ENCODE measurements at places on chromosomes 11 and 22.

GRCh38 chr11:114705280-114706024, 27.1 kb downstream of the NXPE2 start:
- DNase-seq, result no peak

DNA sequence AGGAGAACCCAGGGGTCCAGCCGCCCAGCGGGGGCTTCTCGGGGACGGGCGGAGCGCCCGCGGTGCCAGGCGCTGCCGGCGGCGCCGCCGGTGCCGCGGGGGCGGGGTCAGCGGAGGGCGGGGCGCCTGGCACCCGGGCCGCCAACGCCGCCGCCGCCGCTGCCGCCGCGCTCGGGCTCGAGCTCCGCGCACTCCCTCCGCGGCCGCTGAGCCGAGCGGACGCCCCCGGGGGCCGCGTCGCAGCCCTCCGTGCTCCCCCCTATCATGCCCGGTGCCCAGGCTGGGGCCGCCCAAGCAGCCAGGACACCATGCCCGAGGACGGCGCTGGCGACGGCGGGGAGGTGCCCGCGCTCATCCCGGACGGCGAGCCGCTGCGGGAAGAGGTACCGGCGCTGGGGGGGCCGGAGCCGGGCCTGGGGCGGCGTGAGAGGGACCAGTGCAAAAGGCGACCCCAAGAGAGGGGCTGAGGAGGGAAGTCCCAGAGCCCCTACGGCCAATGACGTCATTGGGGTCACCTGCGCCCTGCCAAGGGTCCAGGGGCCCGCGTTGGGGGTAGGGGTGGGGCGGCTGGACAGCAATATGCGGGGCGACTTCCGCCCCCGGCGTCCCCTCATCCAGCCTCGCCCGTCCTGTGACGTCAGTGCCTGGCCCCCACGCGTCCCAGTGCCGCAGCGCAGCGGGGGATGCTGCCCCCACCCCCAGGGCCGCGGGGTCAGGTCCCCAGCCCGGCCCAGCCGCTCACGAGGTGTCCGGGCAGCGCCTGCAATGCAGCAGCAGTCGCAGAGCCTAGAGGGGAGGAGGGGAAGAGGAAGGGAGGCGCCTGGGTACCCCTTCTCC, at the start of gene TMEM151A:
TSS of gene TMEM151A (plus strand) at position 189 of the 837 bp plus-strand sequence. CDS start at position 309, 120 bp downstream.
- no peak for DNase-seq

GRCh38 chr11:132228746-132229325, 858.4 kb downstream of the NTM start:
- DNase-seq, result no peak

DNA sequence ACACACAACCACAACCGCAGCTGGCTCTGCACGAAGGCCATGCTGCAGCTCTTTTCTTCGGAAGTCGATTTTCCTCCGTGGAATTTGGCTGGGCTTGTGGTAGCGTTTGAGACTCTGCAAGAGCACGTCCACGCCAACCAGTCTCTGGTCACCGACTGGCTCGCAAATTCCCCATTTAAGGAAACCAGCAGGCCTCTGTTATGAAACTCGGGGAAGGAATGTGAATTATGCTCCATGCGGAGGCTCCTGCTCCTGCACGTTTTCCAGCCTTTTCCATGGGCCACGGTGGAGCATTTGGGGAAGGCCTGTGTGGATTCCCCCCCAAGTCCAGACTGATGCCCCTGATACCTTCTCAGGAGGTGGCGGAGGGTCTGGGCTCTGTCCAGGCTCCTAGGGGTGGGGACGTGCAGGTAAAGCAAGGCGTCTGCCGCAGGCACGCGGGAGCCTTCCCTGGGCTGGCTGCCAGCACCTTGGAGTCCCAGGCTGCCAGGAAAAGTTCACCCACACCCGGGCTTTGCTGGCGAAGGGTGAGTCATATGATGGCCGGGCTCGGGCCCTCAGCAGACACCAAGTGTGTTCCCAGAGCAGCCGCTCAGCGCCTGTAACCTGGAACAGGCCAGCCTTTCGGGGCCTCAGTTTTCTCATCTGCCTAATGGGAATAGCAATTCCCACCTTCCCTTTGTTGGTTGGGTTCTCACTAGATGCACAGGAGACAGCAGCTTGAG, 41.9 kb downstream of the LRP5 start:
- no peak for DNase-seq

GRCh38 chr22:18156878-18157713, 7.1 kb downstream of the USP18 start:
- peak; percentile 22 for DNase-seq

All from hypothalamus (tissue), 51 donors.